ENCODE measurements at places on chromosomes 2 and 18. TPM values are rescaled to one million over a fixed set of nuclear protein-coding genes. Genes with fewer than 3 reads are reported as not detected.

DNA sequence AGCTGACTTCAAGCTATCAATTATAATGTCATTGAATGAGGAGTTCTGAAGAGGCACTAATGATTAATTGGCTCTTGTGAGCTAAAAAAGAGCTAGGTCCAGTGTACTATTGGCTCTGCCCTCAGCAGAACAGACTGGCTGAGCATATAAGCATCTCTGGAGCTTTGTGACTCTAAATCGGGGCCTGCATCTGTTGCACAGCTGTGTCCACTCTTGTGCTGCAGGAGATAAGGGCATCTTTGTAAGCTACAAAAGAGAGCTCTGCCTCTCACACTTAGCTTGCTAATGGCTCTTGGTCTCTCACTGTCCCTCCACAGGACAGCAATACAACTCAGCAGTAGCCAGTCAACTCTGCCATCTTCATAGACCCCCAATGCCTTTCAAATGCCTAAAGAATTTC, 61.5 kb upstream of the L3MBTL4 start:
- no peak for DNase-seq

DNA sequence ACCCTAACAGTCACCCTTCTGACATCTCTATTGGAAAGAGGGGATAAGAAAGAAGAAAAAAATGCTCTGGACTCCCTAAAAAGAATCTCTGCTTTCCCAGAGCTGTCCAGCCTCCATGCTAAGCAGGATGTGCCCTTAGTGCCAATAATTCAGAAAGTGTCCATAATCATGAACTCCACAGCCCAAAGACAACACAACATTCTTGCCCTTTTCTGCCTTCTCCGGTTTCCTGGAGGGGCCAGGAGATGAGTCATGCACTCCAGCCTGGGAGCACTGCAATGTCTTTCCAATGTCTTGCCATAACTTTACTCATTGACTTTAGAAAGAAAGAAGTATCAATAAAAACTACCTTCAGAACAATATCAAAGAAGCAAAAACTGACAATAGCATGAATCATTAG, 44.0 kb downstream of the KLF7 start:
- DNase-seq, result no peak

- no peak for DNase-seq
These were observed 250.5 kb downstream of the TWIST2 start for GRCh38 chr2:239098288-239098970.

DNA sequence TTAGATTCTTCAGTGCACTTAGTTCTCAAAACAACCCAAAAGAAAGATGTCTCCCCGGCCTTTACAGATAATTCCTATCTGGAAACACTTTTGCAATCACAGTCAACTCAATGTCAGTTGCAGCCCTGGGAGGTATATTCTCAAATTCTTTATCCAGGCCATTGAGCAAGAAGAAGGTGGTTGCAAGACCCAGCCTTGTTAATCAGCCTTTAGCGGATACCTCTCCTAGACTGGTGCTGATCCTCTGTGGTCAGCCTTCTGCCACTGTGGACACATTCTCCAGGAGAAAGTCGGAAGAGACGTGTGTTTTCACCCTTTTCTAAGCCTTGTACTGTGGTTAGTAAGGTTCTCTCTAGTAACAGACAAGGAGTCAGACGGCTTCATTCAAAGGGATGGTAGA, 7.8 kb upstream of the FZD7 start:
- no peak for DNase-seq

GRCh38 chr2:42328148-42328833, 32.7 kb downstream of the COX7A2L start:
- no peak for DNase-seq

DNA sequence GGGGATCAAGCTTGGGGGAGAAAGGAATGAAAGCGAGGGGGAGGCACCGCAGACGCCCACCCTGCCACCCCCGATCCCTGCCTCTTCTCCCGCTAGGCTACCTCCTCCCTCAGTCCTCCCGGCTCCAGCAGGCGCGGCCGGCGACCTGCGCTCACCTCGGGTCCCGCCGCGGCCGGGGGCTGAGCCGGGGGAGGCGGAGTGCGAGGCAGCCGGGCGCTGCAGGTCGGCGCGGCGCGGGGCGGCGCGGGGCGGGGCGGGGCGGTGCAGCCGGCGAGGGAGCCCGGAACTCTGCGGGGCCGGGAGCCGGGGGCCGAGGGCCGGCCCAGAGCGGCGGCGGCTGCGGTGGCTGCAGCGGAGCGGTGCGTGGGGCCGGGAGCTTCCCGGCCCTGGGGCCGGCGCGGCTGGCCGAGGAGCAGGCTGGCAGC, 477 bp downstream of the ACVR1 start:
- peak; percentile 18 for DNase-seq

The CCDC141 gene
- total RNA-seq, result not detected

The FLACC1 gene
- 0.35 TPM for total RNA-seq

Data from HepG2 (cell line).